CD8-positive, alpha-beta T cell (primary cell): ENCODE measurements at places on chromosomes 2 and 18.
A peak's percentile ranks its signal among the peaks of the same experiment; 100 is the strongest.

- DNase-seq, result no peak
Measured at GRCh38 chr18:6941996-6942395, 175.6 kb downstream of the LAMA1 start.

DNA sequence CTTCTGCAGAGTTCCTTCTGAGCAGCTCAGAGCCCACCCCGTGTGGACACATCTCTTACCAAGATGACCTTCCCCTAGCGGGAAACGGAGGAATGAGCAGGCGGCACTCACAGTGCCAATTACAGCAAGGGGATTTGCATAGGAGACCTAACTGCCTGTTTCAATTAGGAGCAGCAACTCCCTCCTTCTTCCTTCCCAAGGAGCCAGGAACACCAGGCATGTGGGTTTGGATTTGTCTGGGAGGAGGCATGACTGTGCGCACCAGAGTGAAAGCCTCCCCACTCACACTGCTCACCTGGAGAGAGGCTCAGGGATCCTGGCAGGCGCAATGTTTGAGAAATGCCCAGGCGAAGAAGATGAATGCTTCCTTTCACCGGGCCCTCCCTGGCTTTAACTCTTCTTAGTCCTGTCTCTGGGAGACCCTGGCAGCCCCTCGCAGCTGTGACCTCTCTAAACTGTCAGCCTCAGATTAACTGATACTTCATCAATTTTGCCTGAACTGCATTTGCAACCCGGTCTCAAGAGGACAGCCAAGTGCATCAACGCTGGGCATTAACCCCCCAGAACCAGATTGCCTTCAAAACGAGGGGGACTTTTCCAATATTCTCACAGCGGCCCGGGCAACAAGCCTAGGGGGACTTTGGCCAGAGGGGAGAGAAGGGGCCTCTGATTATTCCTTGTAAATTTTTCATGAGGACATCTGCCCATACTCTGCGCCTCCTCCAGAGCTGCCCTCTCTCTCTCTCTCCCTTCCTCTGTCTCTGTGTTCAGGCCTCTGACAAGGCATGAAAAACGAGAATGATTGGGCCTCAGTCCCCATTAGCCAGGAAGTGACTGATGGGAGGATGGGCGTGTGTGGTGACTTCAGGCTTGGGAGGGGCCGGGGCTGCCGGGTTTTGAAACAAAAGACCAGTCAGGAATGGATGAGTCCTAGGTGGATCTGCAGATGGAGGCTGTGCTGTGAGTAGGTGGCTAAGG lies 93.8 kb downstream of the CMPK2 start:
- DNase-seq, result no peak

GRCh38 chr18:59054496-59055287 lies 85.0 kb upstream of the SEC11C start:
- DNase-seq, result no peak

DNA sequence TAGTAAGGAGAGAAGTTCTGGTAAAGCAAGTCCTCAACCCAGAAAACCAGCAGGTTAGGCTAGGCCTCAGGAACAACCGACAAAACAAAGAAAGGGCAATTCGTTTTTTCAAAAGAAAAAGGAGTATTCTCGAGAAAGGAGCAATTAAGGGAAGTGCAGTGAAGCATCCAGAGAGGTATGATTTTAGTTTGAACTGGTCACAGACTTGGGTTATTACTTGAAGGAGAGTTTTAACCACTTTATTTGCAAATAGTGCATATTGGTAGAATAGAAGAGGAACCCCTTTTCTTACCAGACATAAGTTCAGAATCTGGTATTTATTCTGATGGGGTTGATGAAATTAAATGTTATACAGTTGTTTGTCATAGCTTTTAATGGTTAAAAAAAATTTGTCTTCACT lies 110.0 kb upstream of the GCFC2 start:
- DNase-seq, result no peak

GRCh38 chr2:197677056-197677455 lies 1.7 kb upstream of the RFTN2 start:
- no peak for DNase-seq

DNA sequence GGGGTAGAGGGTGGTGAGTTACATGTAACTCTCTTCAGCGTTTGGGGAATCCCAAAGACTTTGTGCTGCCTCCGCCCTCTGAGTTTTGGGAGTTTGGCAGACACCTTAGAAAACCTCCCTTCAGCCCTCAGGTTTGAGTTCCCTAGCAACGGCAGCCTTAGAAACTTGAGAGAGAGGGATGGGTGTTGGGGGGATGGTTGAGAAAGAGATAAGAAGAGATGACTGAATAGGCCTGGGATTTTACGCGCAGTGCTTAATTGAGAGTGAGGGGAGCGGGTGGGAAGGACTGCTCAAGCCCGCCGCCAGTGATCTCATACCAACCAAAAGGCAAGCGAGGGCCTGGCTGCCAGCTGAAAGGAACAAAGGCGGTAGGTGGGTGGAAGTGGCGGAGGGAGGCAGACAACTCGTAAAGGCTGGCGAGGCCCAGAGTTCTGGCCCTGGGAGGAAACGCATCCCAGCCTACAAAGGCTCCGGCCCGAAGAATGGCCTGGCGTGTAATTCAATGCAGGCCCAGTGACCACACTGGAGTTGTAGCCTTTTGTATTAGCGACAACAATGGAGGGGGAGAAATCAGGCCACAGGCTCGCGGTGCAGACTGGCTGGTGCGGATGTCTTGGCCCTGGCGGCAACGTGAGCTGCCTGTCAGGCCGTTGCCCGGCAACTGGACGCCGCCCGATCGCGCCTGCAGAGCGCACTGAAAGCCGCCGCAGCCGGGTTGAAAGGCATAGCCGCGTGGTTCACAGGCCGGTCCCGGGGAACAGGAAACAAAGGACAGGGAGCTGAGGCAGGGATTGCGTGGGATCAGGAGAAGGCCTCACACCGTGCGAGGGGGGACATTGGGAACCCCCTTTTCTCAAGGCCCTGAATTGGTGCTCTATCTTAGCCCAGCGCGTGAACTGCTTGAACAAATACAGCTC lies 39.9 kb upstream of the DARS1 start:
- peak; percentile 17 for DNase-seq

DNA sequence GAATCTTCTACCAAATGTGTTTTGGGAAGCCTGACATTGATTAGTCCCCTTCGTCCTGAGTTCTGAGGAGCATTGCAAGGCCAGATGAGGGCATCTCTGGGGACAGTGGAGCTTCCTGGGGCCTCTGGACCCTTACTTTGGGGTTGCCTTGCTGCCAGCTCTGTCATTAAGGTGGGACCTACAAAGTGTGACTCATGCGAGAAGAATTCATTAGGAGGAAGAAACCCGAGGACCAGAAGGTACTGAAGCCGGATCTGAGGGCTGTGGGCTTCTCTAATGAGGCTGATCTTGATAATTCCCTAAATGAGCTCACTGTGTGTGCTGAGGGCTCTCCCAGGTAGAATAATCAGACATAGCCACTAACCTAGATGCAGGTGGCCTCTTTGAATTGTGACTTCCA lies 695 bp upstream of the SCYGR2 start:
- DNase-seq, result no peak

DNA sequence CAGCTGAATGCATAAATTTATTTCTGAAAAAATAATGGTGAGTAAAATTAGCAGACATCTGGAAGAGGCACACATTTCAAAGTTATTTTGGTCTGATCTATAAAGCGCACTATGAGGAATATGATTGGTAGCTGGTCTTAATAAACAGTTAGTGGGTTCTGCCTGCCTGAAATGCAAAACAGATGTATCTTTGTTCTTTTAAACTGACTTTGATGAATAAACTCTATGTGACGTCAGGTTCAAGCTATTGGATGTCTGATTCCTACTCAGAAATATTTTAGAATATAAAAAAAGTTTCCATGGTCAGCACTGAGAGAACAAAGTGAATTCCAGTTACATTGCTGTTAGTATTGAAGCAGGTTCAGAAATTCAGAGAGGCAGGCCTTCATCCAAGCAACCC lies 136.4 kb downstream of the TPGS2 start:
- DNase-seq, result no peak

DNA sequence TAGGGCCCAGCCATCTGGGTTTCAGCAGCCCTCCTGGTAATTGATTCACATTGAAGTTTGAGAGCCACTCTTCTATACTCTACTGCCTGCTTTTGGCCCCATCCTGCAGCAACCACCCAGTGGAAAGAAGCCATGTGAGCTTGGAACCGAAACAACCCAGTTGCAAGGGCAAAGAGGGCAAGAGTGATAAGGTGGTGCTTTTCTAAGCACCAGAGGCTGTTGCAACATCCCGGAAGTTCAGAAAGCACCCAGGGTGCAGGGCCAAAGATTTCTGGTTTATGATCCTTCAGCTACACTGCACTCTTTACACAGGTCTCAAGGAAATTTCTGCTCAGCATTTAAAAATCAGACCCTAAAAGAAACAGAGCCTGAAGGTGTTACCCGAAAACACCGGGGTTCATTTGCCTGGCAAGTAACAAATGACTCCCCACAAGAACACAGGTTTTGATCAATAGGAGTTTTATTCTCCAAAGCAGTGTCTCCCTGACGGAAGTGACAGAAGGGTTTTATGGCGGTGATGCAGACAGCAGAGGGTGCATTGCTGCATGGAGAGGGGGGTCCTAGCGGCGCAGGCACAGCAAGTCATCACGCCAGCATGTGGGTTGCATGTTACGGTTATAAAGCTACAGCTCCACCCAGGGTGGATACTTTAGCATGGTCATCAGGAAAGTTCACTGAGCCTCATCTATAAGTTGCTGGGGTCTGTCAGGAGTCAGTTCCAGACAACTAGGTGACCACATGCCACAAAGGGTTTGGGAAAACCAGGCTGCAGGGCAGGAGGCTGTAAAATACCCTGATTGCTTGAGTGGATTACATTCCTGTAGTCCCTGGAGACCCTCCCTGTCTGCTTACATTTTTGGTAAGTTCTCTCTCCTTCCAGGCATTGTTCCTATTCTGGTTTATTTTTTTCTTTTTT lies 28.8 kb upstream of the TMEM37 start:
- DNase-seq, result no peak

DNA sequence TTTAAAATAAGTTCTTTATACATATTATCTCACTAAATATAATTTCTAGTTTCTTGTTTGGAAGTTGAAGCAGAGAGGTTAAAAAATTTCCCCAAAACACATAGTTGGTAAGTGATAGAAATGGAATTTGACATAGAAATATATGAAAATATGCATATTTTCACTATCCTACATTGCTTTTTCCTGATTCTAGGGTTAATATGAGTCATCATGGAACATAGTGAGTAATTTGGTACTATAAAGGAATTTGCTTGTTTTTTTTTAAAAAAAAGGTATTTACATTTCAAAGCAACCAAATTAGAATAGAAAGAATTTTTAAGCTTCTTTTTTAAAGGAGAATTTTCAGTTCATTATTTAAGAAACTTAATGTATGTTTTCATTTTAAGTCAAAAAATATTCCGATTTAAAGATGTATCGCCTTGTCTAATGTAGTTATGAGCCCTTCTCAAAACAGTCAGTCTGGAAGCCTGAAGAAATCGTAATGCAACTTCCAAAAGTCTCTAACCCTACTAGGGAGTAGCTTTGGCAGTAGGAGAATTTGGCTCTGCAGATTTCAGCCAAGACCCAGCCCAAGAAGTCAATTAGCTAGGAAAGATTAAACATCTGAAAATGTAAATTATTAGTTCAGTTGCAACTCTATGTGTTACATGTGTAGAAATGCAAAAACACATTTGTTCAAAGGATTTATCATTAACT lies 147.3 kb downstream of the RDH14 start:
- DNase-seq, result no peak

DNA sequence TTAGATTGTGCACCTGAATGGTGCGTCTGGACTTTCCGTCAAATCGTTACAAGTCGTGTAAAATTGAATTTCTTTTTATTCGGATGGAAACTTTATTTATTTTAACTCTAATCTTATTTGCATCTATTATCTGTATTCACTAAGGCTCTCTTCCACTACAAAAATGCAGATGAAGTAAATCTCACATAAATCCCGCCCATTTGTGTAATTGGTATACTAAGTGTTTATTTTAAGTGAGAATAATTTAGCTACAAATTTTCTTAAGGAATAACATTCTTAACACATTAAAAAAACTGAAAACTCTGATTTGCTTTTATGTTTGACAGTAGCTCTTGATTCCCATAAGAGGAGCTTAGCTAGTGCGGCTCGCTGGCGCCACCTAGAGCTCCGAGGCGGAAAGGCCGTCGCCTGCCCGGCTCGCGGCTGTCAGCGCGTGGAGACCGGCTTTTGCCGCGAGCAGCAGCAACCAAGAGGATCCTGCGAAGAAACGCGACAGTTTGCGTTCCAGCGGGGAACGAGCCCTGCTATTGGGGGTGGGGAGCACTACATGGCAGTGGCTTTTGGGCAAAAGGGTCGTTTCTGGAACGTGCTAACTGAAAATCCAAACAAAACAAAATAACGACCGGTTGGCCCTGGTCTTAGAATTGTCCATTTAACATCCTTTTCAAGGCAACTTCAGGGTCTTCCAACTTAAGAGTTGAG lies 6.7 kb downstream of the SP9 start:
- peak; percentile 81 for DNase-seq

DNA sequence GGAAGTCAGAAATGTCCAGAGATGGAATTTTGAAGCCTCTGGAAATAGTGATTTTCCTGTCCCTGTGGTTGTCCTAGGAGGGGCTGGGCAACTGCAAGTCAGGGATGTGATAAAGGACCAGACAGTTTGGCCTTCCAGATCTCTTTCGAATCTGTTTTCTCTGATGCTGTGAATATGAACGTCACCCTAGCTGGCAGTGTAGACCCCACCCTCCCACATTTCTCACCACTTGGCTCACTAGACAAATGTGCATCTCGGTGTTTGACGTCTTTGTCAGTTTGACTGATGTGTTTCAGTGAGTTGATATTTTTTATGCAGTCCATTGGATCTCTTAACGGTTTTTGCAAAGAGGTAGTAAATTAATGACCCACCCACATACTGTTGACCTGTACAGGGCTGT lies 301.2 kb downstream of the TNS1 start:
- DNase-seq, result no peak

- DNase-seq, result no peak
Measured at GRCh38 chr2:41972179-41972578, 75.6 kb upstream of the PKDCC start.

- DNase-seq, result no peak
Measured at GRCh38 chr2:133568598-133568997, 335 bp upstream of the NCKAP5 start.

- DNase-seq, result no peak
Measured at GRCh38 chr18:63004466-63005089, 289.2 kb downstream of the PHLPP1 start.

GRCh38 chr2:120567128-120567527 lies 168.5 kb upstream of the GLI2 start:
- no peak for DNase-seq
